Colonic mucosa (tissue), 4 donors: ENCODE measurements at places on chromosomes 3 and 15. TPM values are rescaled to one million over a fixed set of nuclear protein-coding genes. Genes with fewer than 3 reads are reported as not detected.
A peak's percentile ranks its signal among the peaks of the same experiment; 100 is the strongest.

DNA sequence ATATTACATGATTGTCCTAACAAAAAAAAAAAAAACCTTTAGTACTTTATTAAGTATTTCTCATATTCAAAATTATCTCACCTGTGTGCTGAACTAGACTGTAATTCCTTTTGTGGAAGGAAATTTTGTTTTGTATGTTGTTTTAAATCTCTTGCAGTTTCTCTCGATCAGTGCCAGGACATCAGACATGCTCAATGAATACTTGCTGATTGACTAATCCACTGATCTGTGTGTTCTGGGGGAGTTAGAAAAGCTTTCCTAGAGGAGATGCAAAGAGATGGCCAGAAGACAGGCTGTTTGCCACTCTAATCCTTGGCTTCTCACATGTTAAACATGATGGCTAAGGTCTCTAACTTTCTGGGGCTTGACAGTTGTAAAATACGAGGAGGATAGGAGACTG, 233.3 kb upstream of the NR2E3 start:
- DNase-seq: no peak

- no peak for DNase-seq
These were observed 161.2 kb downstream of the ATP10A start for GRCh38 chr15:25701721-25702465.

GRCh38 chr3:27673701-27674100, 48.4 kb downstream of the EOMES start:
- DNase-seq: no peak

Gene SSUH2
- total RNA-seq: 4.9 TPM

DNA sequence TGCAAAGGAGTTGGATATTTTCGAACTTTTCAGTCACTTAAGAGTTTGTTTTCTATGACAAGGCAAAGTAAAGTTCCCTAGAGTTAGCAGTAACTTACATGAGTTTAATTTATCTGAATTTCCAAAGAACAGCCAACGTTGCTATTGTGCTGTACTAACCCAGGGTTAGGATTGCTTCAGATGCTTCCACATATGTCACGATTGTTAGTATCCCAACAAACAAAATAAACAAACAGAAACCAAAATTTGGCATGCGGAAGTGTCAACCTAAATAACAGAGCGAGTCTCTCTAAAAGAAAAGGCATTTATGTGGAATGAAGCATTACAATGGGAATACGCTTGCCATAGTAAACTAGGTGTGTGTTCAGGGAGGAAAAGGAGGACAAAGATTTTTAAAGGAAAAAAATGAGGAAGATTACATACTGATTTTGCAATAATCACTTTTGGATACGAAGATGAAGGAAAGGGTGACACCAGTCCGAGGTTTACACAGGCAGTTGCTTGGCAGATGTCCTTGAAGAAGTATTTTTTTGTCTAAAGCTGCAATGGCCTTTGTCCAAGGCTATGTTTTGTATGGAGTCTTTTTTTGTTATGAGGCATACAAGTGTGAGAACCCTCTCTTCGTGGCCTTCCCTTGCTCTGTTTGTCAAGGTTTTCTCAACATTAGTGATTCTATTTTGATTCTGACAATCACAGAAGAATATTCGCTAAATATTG, 267.9 kb downstream of the GABRG3 start:
- DNase-seq: no peak

Gene SLC51B
- total RNA-seq: 73.1 TPM

GRCh38 chr15:45112143-45112590, 1.8 kb downstream of the DUOX2 start:
- DNase-seq: no peak

DNA sequence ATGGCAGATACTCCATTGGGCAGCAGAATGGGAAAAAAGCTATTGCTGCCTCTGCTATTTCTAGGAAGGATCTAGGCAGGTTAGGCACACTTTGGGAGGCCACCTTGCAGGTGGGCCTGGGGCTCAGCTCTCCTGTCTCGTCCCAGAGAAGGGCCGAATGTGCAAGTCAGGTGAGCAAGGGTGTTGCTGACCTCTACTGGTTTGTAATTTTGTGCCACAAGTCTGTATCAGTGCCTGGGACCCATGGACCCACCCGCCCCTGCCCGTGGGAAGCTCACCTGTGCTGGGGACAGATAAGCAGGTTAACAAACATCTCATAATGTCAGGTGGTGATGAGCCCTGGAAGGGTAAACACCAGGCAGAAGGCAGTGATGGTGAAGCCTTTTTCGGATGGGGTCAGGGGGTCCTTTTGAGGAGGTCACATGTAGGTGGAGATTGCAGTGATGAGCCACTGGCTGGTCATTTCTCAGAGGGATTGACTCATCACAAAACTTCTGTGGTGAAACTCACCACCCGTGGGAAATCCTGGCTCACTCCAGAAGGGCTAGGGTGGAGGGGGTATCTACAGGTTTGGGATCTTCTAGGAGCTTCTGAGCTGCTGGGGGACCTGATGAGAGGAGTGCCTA, 161.3 kb downstream of the KLF13 start:
- peak; percentile 16 for DNase-seq

DNA sequence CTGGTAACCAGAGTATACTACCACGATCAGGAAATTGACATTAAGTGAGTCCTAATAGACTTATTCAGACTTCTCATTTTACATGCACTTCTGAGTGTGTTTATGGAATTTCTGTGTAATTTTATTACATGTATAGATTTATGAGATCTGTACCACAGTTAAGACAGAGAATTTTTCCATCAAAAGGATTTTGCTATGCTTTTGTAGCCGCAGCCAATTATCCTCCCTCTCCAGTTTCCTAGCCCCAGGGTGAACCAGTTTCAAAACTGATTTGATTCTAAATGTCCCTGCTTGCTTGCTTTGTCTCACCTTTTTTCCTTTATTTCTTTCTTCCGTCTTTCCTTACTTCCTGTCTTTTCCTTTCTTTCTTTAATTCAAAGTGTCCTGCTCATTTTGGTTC, 661.2 kb upstream of the BCHE start:
- DNase-seq: no peak

Gene MAPK6
- total RNA-seq: 47.5 TPM

Gene ADGRG7
- total RNA-seq: 3.2 TPM

DNA sequence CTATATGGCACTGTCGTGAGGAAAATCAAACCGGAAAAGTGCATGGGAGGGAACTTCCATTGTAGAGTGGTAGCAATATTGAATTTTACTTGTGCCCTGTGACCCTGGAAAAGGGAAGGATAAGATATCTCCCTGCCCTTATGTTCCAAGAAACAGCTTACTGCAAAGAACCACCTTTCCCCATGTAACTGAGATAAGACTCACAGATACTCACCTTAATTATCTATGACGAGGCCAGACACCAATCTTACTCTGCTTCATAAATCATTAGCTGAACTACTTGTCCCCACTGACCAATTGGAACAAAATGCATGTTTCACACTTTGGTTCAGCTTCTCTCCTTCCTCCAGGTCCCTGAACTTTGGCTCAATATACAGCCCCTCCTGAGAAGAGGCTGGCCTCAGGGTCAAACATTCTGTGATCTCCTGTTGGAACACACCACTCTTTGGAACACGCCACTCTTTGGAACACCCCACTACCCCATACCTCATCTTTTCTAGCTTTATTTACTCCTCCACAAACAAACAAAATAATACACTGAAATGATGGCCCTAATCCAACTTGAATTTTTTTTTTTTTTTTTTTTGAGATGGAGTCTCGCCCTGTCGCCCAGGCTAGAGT, 6.9 kb upstream of the TOPAZ1 start:
- no peak for DNase-seq

Gene HYAL1
- 9.0 TPM for total RNA-seq

DNA sequence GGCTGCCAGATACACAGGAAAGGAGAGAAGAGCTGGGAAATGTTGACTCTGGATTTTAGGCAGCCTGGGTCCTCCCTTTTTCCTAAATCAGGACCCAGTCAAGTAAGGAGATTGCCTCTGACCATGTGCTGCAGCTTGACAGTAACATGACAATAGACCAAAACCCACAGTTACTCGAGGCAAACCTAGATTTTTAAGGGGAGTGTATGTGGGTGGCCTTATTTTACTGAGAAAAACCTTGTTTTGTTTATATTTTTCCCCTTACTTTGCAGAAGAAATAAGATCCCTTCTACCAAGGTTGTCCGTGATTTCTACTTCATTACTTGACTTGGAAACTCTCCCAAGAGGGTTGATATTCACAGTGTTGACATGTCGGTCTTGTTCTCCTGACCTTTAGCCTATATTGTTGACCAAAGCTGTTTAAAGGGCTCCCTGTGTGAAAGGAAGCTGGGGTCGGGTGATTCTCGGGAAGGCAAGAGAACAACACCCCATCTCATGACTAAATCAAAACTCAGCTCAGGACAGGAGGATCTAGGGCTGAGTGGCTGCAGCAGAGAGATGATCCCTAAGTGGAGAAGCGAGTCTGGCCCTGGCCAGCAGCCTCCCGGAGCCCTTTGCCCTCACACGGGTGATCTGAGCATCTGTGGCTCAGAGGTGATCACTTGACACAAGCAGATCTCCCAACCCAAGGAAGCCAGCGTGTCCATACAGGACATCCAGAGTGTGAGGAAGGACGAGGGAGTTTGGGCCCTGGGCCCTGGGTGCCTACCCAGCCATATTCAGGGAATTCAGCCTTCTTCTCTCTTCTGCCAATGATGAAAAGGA, 31.0 kb upstream of the SLCO2A1 start:
- DNase-seq: no peak

DNA sequence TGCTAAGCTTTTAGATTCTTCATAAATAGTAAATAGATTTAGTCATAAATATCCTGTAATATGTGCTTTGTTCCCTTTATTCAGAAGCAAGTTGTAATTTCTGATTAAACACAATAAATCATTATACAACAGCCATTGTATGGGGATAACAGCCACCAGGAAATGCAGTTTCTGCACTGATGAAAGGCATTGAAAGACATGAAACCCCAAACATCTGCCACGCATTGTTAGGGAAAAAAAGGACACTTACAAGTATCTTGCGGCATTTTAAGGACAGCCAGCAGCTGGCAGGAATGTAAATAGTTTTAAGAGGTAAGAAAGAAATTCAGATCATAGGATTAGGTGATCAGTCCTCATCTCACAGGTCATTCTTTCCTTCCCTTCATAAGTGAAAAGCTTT, 801.1 kb upstream of the LMCD1 start:
- DNase-seq: no peak

GRCh38 chr3:143309705-143310104, 190.1 kb downstream of the CHST2 start:
- no peak for DNase-seq

Gene GLDN
- total RNA-seq: 8.6 TPM

DNA sequence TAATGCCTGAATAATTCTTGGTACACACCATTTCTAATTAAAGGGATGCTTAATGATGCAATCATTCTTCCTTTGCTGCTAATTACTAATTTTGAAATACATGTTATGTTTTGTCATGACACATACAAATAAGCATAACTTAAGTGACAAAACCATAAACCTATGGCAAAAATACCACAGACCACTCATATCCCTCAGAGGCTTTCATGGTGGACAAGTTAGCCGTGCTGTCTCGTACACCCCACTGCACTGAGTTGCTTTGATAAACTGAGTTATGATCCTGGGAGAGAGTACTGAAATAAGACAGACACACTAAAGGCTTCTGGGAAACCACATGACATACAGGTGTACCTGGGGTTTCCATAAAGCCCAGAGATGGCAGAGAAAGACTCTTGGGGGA, 913.8 kb downstream of the FHIT start:
- DNase-seq: no peak

- DNase-seq: no peak
These were observed 25.0 kb downstream of the TGFBR2 start for GRCh38 chr3:30631243-30631904.

DNA sequence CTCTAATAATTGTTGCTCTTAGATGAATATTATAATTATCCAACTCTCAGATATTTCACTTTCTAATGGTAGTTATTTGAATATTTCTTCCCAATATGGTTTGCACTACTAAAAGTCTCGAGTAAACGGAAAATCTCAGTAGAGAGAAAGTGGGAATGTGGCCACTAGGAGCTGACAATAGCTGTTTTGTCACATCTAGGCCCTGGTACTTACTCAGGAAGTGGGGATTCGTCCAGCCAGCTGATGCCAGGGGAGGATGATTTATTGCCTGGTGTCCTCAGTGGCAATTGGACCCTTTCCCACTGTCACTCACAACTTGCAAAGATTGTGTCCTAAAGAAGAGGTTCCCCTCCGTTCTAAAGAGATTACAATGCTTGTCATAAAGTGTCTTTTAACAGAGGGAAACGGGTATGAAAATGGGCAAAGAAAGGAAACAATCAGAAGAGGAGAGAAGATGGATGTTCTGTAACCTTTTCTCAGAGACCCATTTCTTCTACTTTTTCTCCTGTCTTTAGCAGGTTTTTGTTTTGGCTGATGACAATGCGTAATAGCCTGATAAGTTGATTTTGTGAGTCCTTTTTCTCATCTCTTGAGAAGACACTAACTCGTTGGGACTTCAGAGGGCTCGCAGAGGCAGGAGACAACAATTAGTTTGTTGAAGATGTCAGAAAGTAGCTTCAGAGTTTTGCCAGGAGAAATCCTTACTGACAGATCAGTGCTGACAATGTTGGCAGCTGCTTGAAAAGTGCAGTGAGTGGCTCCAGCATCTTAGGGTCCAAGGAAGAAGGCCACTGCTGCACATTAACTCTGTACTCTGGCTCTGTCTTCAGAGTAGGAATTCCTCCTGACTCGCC, 320.6 kb downstream of the MECOM start:
- no peak for DNase-seq

- DNase-seq: no peak
These were observed 27.9 kb upstream of the SLC6A6 start for GRCh38 chr3:14374444-14374883.

DNA sequence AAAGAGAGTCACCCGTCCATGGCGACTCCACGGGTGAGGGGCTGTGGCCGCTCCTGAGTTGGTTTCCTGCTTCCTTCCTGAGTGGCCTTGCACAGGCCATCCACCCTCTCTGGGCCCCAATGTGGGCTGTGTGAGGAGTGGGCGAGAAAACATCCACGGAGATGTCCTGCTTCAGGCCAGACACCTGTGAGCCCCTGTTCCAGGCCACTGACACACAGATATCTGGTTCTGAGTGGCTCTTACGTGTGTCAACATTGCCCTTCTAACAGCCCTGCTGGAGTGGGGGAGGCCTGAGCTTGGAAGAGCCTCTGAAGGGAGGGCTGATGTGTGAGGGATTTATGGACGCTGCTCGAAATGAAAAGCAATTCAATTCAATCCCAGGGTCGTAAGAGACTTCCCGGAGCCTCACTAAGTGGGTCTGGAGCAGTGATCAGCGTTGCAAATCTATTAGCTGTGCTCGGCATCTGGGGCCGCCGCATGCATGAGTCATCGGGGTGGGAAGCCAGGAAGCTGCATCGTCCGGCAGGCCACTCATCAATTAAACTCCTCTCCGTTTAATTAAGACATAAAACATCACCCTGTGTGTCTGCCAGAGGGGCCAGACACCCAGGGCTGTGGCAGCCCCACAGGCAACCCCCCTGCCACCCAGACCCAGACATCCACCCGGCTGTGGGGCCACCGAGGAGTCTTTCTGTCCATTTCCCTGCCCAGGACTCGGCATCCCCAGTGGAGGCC, 20.0 kb upstream of the PRR23E start:
- DNase-seq: no peak

GRCh38 chr15:61700803-61701202, 359.4 kb downstream of the VPS13C start:
- no peak for DNase-seq
